Breast epithelium (tissue), 4 donors: ENCODE measurements at places on chromosomes 6 and 20.
A peak's percentile ranks its signal among the peaks of the same experiment; 100 is the strongest.

GRCh38 chr6:138719744-138720143 is 53.8 kb upstream of the CCDC28A start:
- DNase-seq = no peak
- peak overlapping the region; percentile 38 for H3K27ac ChIP-seq

- H3K27ac ChIP-seq = no peak overlapping the region
- no peaks in the 10 kb centered on the region for H3K36me3 ChIP-seq
- no peaks in the 10 kb centered on the region for H3K4me1 ChIP-seq
These were observed 154.3 kb downstream of the VEGFA start for GRCh38 chr6:43924222-43924702.

DNA sequence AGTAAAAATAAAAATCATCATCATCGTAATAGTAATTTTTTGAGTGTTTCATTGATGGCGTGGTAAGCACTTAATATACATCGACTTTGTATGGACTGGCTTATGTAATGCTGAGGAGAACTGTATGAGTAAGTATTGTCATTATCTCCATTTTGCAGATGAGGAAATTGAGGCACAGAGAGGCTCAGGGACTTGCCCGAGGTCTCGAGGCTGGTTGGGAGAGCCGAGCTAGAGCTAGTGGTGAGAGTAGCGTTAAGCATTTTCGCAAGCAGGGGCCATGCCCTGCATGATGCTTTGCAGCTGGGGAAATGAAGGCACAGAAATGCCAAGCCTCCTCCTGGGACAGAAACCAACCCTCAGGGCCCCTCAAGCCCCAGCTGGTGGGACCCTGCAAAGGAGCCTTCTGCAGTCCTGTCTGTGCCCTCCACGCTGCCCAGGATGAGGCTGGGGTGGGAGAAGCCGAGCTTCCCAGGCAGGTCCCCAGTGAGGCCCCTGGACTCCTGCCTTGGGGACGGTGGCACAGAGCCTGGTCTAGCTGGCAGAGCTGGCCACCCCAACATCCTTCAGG is 31.1 kb upstream of the STX16 start:
- DNase-seq = no peak
- H3K4me1 ChIP-seq = no peaks in the 10 kb centered on the region
- no peak overlapping the region for H3K4me3 ChIP-seq
- no peaks in the 10 kb centered on the region for H3K27me3 ChIP-seq
- no peak overlapping the region for H3K27ac ChIP-seq

GRCh38 chr6:129329678-129330077 is 380.3 kb downstream of the ARHGAP18 start:
- no peaks in the 10 kb centered on the region for H3K36me3 ChIP-seq
- no peaks in the 10 kb centered on the region for H3K27me3 ChIP-seq
- no peak overlapping the region for H3K4me3 ChIP-seq

GRCh38 chr6:33848484-33848883 is 44.7 kb upstream of the MLN start:
- no peak overlapping the region for H3K27ac ChIP-seq
- H3K27me3 ChIP-seq = no peaks in the 10 kb centered on the region
- no peaks in the 10 kb centered on the region for H3K36me3 ChIP-seq
- H3K4me3 ChIP-seq = no peak overlapping the region
